CD4-positive, alpha-beta T cell treated with Interleukin-6 for 4 hours (primary cell): ENCODE measurements at places on chromosomes 2 and 18.

DNA sequence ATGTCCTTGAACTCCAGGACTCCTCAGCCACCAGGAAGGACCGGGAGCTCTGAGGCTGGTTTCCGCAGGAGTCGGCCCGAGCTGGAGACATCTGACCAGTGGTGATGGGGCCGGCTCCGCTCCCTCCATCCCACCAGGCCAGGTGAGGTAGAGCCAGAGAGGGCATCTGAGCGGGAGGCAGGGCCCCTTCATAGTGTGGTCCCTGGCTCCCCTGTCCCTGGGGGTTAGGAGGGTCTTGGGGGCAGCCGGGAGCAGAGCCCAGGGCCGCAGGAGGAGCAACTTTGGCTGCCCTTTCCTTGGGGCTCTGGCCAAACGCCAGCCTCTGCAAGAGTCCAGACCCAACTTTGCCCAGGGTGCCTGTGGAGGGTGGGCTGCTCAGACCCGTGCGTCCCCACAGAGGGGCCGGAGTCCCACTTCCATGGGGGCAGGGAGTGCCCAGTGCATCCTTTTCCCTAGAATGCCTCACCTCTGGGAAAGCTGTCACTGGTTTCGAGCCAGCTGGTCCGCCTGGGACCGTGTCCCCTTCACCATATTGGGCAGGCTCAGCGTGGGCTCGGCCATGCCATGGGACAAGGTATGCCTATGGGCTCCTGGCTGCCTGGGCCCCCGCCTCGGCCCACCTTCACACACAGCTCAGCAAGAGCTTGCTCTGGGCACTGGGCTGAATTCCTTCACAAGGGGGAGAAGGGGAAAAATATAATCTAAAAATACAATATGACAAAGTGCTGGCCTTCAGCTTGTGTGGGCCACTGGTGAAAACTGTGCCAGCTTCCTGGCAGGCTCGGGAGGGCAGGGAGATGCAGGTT is 148.6 kb downstream of the TWIST2 start:
- DNase-seq: no peak

GRCh38 chr2:118006326-118006725 is 7.5 kb downstream of the CCDC93 start:
- DNase-seq: no peak

- DNase-seq: no peak
Measured at GRCh38 chr2:230447455-230448451, 31.8 kb downstream of the SP100 start.

- DNase-seq: no peak
Measured at GRCh38 chr2:233036162-233036838, 3.8 kb downstream of the NEU2 start.

GRCh38 chr2:54054271-54054670 is 61.1 kb upstream of the ACYP2 start:
- no peak for DNase-seq

DNA sequence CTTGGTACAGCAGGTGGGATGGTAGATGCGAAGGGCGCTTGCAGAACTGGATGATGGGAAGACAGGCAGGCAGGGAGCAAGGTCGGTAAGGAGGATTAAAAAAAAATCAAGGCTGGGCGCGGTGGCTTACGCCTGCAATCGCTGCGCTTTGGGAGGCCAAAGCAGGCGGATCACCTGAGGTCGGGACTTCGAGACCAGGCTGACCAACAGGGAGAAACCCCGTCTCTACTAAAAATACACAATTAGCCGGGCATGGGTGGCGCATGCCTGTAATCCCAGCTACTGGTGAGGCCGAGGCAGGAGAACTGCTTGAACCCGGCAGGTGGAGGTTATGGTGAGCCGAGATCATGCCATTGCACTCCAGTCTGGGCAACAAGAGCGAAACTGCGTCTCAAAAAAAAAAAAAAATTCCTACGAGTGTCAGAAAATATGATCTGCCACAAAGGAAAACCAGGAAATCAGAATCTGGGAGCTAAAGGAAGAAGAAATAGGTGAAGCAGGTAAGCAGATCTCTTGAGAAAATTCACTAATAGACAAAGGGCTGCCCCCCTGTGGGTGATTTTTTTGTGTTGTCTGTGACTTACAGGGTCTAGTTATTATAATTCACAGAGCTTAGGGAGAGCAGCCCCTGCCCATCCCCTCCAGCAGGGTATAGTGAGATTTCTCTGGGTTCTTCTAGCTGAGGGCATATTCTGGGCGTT is 46.2 kb downstream of the C2orf42 start:
- DNase-seq: peak; percentile 27

- DNase-seq: no peak
Measured at GRCh38 chr18:66560094-66560493, 43.8 kb downstream of the CDH19 start.

DNA sequence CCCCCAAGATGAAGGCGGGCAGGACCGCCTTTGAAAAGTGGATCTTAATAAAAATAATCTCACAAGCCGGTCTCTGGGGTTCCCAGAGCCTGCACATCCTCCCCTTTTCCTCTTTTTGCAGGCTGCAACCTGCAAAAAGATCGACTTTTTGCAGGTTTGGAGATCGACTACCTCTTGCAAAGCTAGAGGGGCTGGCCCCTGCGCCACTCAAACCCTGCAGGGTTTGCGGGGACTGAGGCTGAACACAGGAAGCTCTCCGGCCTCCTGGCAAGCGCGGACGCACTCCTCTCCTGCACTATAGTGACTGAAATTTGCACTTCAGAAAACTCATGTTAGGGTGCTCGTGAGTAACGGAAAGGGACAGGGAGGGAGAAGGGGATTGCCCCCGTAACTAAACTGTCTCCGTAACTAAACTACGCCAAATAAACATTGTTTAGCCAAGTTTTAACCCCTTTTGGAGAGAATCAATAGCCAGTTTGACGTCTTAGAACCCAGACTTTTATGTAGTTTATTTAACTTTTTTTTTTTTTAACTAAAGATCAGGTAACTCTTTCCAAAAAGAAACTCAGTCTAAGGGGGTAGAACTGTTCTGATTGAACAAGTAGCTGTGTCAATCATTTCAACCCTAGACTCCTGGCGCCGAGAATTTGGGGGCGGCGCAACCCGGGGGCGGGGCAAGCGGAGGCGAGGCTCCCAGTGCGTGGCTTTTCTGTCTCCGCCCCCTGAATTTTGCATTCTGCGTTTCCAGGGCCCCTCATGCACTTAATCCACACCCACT is 2.5 kb downstream of the IGFBP5 start:
- DNase-seq: peak; percentile 67

- DNase-seq: no peak
Measured at GRCh38 chr2:23703583-23704385, 223.1 kb downstream of the ATAD2B start.

- no peak for DNase-seq
Measured at GRCh38 chr2:235055891-235056516, 104.2 kb downstream of the SH3BP4 start.

GRCh38 chr2:20177556-20178248 is 47.2 kb downstream of the SDC1 start:
- DNase-seq: no peak

DNA sequence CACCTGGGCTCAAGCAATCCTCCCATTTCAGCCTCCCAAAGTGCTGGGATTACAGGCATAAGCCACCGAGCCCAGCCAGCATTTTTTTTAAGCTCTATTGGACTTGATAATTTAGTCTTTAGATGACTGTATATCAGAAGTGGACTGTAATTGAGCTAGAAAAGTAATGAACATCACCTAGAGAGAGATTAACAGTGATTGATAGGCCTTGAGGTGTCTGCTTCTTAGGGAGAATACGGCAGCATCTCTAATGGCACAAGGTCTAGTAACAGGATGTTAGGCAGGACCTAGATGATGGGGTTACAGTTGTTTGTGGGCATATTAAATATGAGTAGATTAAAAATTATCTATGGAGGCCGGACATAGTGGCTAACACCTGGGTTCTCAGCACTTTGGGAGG is 17.7 kb upstream of the UGGT1 start:
- no peak for DNase-seq

DNA sequence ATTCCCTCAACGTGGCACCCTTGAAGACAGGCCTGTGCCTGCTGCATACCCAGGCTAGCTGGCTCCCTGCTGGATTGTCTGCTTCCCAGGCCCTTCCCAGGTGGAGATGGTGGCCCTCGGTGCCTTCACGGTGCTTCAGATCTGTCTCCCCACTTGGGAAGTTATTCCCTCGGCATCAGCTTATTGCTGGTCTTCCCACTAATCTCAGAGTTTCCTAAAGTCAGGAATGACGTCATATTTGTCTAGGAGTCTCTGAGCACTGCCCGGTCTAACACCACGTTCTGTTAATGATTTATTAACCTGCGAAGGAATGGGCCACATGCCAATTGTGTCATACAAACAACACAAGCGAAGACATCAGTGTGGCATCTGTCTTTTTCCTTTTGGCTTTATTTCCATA is 269.8 kb upstream of the ID2 start:
- no peak for DNase-seq

DNA sequence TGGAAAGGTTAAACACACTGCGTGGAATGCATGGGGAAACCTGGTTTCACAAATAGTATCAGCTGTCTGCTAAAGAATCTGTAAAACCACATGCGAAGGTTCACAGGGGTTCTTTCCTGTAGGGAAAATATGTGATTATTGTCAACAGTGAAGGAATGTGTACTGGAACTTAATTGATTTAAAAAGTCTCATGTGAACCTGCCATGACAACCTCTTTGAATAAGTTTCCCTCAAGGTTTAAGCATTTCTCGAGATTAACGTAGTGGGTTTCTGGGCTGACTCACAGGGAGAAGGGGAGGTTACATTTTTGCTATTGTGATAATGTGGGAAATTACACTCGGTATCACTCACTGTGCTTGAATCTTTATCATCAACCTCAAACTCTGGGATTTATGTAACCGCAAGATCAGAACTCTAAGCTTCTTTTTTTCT is 28.2 kb upstream of the IL1R1 start:
- DNase-seq: no peak

- no peak for DNase-seq
Measured at GRCh38 chr2:127039387-127040031, 67.4 kb downstream of the BIN1 start.

GRCh38 chr18:52437161-52437560 is 97.2 kb downstream of the DCC start:
- DNase-seq: no peak

- DNase-seq: no peak
Measured at GRCh38 chr2:7292154-7292691, 375.0 kb downstream of the RNF144A start.

GRCh38 chr2:151638990-151639389 is 95.3 kb downstream of the NEB start:
- no peak for DNase-seq

DNA sequence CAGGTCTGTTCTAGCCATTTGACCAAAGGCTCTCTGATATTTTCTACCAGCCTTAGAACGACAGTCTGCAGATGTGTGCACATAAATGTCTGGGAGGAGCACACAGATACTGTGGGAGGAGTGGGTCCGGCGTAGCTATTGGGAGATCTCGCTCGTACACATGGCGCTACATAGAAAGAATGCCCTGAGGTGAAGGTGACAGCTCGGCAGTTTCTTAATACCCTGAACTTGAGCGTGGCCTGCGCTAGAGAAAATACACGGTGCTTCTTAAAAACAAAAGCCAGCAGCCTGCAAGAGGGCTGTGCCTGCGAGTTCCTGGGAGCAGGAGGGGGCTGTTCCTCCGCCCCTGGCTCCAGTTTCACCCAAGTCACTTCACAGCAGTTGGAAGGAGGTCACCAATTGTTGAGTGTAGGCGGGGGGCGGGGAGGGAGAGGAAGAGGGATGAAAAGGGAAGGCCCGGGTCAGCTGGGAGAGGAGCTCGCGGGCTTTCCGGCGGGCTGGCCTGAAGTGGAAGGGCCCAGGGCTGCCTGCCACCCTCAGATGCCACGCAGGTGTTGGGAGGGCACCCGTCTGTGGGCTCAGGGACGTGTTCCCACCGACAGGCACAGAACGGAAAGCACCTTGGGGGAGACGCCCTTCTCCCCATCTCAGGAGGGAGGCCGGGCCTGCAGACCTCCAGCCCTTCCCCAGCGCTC is 124.7 kb upstream of the ZNF516 start:
- no peak for DNase-seq

- no peak for DNase-seq
Measured at GRCh38 chr2:219358170-219359075, 25.9 kb upstream of the RESP18 start.

DNA sequence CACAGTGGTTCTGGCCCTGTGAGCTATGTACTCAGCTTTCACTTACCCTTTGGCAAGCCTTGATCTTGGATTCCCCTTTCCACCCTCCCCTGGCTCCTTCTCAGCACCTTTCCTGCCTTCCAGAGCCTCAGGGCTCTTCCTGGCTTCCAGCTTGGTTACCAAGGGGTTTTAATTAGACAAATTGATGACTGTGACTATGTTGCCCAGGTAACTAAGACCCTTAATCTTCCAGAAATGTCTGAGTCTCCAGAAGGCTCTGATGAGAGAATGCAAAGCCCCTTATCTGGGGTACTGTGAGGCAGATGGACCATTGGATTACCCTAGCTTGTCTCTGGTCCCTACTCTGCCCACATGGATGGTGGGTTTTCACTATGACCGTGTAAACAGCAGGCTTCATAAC is 174.2 kb downstream of the LOXHD1 start:
- no peak for DNase-seq

- no peak for DNase-seq
Measured at GRCh38 chr2:19801367-19802080, 100.3 kb downstream of the TTC32 start.
